Effector memory CD4-positive, alpha-beta T cell (primary cell): ENCODE measurements at places on chromosomes 16 and 17.

DNA sequence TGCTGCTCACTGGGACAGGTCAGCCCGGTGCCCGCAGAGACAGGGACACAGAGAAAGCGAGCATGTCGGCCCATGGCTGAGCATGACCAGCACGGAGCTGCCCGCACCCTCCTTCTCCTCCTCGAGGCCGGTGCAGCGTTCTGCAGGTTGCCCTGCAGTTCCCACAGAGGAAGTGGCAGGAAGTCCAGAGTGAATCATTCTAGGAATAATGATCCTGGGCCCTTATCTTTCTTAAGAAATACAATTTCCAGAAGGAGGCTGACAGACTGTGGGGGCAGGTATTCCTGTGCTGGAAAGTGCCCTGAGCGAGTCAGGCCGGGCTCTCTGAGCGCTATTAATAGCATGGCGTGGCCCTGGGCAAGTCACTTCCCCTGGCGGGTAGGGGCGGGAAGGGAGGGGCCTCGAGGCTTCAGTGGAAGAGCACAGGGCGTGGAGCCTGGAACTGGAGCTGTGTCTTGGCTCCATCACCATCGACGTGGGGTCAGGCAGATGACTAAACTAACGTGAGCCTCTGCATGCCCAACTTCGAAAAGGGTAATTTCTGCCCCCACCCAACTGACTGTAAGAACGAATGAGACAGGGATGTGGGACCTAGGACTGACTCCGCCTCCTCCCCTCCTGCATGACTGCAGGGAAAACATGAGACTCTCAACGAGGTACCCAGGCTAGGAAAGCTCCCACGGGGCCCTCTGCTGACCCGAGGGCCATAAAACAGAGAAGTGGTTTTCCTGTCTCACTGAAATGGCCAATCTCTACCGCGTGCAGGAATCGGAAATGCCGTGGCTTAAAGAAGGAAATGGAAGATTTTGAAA, 9.8 kb downstream of the TMEM204 start:
- peak; percentile 17 for DNase-seq

- DNase-seq = no peak
Observed at GRCh38 chr16:48276102-48276501, 28.8 kb upstream of the ABCC11 start.

DNA sequence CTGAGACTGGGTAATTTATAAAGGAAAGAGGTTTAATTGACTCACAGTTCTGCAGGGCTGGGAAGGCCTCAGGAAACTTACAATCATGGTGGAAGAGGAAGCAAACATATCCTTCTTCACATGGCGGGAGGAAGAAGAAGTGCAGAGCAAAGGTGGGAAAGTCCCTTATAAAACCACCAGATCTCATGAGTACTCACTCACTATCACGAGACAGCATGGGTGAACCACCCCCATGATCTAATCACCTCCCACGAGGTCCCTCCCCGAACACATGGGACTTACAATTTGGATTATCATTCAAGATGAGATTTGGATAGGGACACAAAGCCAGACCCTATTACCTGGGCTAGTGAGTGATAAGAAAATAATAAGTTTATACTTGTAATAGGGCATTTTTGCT, 70.6 kb upstream of the HS3ST2 start:
- no peak for DNase-seq

DNA sequence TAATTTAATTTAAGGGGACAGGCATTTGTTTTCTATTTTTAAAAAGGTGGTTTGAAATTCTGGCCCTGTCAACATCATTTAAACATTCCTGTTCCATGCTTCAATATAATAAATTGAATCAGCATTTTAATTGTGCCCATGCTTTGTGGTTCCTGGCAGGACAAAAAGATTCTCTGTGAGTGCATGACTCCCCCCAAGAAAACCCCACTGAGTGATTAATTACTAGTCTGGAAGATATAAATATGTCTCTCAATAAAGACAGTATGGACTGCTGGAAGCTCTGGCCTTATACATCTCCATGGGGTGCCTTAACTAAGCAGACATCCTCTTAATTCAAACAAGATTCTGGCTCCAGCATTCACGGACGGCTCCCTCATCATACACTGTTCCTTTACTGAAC, 95.0 kb upstream of the PSMD7 start:
- DNase-seq = no peak

GRCh38 chr16:3607161-3607560, 4.2 kb downstream of the SLX4 start:
- DNase-seq = no peak

- no peak for DNase-seq
Observed at GRCh38 chr16:4272114-4272956, 488 bp downstream of the TFAP4 start.

DNA sequence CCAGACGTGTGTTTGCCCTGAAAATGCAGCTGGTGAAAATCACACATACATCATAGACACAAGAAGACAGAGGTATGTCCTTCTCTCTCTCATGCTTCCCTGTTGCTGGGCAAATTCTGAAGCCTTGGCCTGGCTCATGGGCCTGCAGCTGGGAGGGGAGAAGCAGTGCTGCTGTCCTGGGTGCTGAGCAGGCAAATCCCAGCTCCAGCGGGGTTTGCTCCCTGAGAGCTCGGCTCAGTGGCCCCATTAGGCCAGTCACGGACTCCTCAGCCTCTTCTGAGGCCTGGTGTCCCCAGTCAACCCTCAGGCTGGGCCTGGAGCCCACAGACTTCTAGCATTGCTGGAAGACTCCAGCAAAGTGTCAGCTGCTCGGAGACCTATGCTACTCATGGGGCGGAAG, 11.7 kb downstream of the RHBDL3 start:
- no peak for DNase-seq

- DNase-seq = no peak
Observed at GRCh38 chr17:46928467-46929261, 5.7 kb downstream of the GOSR2 start.

GRCh38 chr17:74972107-74972972, at the start of gene HID1:
Gene HID1 (minus strand): TSS chr17:74972759. CDS start chr17:74972656, 103 bp downstream.
- peak; percentile 76 for DNase-seq

DNA sequence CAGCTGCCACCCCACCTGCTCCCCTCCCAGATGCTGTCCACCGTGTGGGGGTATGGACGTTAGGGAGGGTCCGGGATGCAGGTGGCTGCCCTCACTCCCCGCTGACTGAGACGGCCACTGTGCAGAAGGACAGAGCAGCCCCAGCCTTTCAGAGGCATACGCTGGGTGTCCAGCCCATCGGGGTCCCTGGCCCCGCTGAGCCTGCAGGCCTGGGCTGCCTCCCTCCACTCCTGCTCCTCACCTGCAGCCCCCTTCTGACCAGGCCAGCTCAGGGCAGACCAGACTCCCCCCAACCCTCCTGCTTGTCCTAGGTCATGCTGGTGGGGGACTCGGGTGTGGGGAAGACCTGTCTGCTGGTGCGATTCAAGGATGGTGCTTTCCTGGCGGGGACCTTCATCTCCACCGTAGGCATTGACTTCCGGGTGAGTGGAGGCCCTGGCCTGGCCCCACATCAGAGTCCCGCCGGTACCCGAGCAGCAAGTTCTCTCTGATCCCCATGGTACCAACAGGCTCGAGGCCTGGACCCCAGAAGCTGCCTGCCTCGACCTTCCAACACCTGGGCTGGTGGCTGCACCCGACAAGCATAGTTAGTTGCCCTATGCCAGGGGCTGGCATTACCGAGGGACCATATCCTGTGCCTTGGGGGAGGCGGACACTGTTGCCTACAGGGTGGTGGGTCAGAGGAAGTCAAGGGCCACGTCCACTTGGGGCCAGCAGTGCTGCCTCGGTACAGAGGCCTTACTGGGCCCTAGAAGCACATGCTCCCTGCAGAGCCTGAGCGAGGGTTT, 1.4 kb downstream of the RAB26 start:
- DNase-seq = no peak

- DNase-seq = no peak
Observed at GRCh38 chr17:6460531-6461161, 16.4 kb downstream of the PIMREG start.

- DNase-seq = peak; percentile 41
Observed at GRCh38 chr17:77834170-77835115, 124.1 kb upstream of the TNRC6C start.

- DNase-seq = no peak
Observed at GRCh38 chr17:44352828-44353671, 7.9 kb downstream of the GRN start.

GRCh38 chr16:69936252-69936651, 14.9 kb upstream of the CLEC18A start:
- DNase-seq = no peak

DNA sequence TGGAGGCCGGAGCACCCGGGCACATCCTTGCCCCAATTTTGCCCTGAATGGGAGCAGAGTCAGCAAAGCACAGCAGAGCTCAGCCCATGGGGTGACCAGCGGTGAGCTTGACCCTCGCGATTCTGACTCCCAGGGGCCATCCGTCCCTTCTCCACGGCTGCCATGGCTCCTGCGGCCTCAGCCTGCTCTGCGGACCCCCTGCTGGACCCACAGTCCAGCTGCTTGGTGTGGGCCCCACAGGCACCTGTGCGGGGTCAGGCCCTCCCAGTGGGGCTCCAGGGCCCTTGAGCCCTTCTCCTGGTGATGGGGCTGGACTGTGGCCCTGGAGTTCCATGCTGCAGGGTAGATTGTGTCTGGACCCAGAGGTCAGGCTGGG, 144.2 kb downstream of the ENGASE start:
- no peak for DNase-seq

- DNase-seq = no peak
Observed at GRCh38 chr16:48143812-48144368, 11.9 kb downstream of the ABCC12 start.

DNA sequence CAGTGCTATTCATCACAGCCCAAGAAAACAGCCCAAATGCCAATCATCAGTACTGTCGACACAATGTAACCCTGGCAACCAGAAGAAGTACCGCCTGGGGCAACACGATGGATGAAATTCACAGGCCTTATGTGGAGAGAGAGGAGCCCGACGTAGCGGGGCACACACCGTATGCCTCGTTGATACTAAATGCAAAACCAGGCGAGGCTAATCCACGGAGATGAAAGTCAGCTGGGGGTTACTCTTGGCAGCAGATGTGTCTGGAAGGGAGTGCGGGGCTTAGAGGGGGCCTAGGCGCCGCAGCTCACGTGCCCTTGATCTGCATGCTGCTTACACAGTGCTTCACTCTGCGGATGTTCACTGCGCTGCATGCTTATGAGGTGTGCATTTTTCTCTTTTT, 29.8 kb downstream of the ITGAE start:
- no peak for DNase-seq

- DNase-seq = no peak
Observed at GRCh38 chr16:50830698-50831097, 88.8 kb downstream of the CYLD start.

GRCh38 chr16:11302977-11303376, 21.8 kb upstream of the PRM1 start:
- DNase-seq = no peak

GRCh38 chr17:64326420-64327054, 63.5 kb upstream of the TEX2 start:
- DNase-seq = no peak

DNA sequence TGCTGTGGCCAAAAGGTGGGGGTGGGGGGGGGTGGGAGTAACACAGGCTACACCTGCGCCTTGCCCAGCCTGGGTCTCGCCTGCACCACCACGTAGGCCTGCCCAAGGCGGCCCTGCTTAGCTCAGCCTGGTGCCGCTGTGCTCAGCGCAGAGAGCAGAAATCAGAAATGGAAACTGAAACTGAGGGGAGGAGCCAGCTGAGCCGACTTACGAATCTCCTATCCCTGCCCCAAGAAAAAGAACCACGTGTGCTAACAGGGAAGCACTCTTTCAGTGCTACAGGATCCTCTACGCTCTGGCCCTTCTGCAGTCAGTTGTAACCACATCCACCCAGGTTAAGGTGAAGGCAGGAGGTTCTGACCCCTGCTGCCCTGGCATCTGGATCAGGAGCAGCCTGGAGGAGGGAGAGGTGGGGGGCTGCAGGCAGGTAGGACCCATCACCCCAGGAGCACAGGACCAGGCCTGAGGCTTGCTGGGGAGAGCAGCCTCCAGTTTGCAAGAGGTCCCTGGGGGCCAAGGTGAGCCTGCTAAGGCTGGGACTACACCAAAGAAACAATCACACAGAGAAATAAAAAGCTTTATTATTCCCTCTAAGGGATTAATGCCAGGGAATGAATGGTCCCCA, at the start of gene DHX58:
DHX58 (minus strand) TSS at position 163 of the 625 bp plus-strand sequence. CDS start 822 bp downstream, outside the sequence.
- DNase-seq = peak; percentile 63
